ENCODE measurements at places on chromosomes 5 and 9.

GRCh38 chr5:64612344-64612961 lies 77.8 kb upstream of the SHISAL2B start:
- DNase-seq: no peak

GRCh38 chr5:37717613-37718431 lies 122.0 kb downstream of the GDNF start:
- no peak for DNase-seq

DNA sequence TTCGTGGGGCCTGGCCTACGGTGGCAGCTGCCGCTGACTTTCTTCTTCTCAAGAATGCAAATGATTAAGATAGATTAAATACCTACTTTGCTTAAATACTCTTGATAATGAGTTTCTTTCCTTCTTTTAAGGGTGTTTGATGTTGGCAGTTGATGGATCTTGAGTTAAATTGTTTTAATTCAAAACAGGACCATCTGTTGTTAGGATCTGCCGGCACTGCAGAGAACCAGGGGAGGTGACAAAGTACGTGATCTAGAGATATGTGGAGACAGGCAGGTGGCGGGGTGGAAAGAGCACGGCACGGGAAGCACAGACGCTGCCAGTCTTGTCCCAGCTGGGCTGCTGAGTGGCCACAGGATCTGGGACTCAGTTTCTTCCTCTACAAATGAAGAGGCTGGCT lies 37.9 kb downstream of the MED27 start:
- DNase-seq: no peak

GRCh38 chr5:143200781-143201398 lies 202.6 kb downstream of the NR3C1 start:
- DNase-seq: no peak

GRCh38 chr5:133861161-133861737 lies 107.2 kb downstream of the C5orf15 start:
- DNase-seq: no peak

- DNase-seq: no peak
Observed at GRCh38 chr9:16729651-16730050, 140.8 kb downstream of the BNC2 start.

DNA sequence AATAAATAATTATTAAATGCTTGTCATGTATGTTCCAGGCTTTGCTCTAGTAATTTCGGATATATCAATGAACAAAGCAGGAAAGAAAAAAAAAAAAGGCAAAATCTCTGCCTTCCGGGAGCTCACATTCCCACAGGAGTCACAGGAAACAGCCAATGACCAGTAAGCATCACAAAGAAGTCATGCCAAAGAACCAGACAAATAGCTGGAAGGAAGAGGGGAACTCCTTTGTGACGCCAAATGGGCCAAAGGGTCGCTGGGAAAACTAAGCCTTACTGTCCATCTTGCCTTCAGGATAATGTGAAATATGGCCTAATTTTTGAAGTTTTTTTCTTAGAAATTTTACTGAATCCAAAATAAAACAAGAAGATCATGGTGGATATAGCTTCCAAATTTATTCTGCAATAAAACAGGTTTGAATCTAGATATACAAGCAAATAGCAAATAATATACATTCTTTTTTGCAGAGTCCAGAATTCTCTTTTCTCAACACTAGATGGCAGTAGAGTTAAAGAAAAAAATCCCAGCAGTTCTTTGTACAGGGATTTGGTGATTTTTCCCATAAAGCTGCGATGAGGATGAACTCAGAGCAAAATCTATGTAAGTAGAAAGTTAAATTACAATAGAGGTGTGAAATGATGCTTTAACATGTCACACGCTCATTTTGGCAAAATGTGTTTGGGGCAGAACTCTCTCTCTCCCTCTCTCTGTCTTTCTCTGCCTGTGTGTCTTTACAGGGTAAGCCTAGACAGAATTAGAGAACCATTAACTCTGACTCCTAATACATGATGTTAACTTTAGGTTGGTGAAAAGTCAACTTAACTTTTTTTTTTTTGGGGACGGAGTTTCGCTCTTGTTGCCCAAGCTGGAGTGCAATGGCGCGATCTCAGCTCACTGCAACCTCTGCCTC lies 60.0 kb upstream of the TUT7 start:
- no peak for DNase-seq

DNA sequence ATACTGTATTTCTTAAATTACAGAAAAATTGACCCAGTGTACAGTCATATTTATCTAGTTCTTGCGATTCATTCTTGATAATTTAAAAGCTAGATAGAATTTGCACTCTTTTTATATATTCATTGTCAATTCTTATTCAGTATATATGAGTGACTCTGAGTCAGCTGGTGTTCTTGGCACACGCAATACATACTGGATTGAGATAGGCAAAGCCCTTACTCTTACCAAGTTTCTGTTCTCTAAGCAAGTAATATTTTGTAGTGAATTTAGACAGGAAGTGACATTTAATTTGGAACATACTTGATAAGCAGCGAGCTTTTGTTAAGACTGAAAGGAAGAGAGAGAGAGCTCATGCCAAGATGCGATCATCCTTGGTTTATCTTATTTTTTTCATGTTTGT lies 57.7 kb downstream of the GPBP1 start:
- DNase-seq: no peak

- no peak for DNase-seq
Observed at GRCh38 chr9:114588651-114589526, 1.3 kb downstream of the ATP6V1G1 start.

GRCh38 chr5:50814556-50814955 lies 148.1 kb downstream of the PARP8 start:
- DNase-seq: no peak

DNA sequence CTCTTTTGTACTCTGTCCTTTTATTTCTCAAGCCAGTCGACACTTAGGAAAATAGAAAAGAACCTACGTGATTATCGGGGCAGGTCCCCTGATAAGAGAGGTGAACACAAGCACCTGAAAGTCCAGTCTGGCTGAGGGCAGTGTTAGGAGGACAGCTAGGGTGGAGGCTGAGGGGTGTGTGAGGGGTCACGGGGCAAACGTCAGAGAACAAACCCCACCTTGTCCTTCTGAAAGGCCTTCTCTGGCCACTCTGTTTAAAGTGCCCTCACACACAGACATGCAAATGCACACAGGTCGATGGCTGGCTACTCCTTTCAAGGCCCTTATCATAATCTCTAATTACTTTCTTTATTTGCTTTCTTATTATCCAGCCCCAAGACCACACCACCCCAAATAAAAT lies 108.8 kb downstream of the ESM1 start:
- no peak for DNase-seq

DNA sequence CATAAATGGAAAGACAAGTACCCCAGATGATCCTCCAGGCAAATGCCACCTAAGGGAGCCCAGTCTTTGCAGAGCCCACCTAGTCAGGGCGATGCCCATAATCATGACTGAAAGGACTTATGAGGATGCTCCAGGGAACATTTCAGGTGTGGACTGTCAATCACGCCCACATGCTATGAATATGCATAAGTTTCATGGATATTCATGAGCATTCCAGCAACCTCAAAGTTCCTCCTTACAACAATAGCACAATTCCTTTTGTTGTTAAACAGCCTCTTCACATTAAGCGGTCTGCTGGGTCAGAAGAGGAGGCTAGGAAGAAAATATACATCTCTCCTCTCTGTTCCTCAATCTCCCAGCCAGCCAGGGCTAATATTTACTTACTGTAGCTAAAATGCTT lies 161.6 kb downstream of the C5orf15 start:
- no peak for DNase-seq

DNA sequence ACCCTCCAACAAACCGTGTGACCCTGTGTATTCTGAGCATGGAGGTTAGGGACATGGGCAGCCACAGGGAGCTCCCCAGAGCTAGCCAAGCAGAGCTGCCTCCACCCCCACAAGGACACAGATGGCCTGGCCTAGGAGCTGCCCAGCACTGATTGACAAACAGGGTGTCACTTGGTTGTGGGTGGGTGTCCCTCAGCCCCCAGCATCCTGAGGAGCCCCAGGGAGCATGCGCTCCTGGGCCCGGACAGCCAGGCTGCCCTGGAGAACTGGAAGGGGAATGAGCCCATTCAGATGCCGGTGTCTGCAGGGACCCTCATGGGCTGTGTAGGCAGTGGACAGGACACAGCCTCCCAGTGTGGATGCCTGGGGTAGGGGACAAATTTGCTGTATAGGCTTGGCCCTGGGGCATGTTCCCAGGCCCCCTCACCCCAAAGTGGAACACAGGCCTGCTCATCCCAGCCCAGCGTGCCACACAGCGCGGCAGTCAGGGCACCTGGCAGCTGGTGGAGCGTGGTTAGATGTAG lies 124.8 kb upstream of the LMX1B start:
- DNase-seq: no peak

- no peak for DNase-seq
Observed at GRCh38 chr9:94156348-94157049, 72.2 kb downstream of the PTPDC1 start.

DNA sequence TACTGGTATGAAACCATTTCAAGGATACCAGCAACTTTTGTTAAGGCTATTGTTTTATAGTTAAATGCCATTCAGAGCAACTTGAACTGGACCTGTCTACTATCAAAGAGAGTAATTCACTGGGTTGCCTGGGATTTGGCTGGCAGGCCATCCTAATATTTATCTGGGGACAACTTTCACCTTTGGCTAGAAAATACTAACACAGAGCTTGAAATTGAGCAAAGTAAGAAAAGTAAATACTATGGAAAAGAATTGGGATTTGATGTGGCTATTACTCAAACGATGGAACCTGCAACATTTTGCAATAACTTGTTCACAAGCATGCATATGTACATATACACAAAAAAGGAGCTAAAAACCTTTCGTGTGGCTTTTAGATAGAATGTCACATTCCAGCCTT lies 191.3 kb downstream of the DENND1A start:
- DNase-seq: no peak

GRCh38 chr9:131423171-131423581 lies 29.3 kb downstream of the PRRC2B start:
- DNase-seq: no peak

GRCh38 chr9:131235480-131235851 lies 40.8 kb downstream of the FAM78A start:
- no peak for DNase-seq

GRCh38 chr9:115098226-115098965 lies 19.6 kb downstream of the TNC start:
- no peak for DNase-seq

DNA sequence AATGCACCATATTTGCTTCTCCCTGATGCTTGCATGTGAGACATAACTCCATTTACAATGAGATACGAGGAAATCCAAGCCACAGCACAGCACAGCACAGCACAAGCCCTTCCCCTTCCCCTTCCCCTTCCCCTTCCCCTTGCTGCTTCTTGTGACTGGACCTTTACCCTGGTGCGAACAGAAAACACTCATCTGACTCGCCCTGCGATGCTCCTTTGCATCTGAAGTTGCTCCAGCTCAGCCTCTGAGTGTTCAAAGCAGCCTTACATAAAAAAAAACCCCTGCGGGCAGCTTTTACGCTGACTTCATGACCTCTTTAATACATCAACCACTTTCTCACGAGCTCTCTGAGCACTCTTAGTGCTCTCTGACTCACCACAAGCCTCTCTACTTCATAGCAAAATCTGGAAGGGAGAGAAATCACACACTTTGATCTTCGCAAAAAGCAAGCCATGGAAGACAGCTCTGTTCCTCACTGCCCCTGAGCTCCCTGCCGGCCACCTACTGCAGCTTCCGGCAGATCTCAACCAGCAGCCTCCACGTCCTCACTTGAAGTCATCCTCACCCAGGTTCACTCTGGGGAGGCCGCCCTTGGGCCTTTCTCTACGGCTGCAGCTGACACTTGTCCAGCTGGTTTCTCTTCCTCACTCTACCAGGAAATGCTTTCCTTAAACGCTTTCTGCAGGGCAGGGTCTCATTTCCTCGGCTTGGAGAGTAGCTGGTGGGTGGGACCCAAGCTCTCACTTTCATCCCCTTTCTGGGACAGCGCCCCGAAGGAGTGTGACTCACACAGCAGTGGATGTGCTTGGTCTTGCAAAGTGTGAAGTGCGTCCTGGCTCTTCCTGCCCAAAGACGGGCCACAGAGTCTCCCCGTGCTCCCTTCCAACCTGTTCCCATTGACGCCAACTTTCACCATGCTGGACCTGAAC lies 5.3 kb downstream of the SLC34A1 start:
- DNase-seq: no peak

DNA sequence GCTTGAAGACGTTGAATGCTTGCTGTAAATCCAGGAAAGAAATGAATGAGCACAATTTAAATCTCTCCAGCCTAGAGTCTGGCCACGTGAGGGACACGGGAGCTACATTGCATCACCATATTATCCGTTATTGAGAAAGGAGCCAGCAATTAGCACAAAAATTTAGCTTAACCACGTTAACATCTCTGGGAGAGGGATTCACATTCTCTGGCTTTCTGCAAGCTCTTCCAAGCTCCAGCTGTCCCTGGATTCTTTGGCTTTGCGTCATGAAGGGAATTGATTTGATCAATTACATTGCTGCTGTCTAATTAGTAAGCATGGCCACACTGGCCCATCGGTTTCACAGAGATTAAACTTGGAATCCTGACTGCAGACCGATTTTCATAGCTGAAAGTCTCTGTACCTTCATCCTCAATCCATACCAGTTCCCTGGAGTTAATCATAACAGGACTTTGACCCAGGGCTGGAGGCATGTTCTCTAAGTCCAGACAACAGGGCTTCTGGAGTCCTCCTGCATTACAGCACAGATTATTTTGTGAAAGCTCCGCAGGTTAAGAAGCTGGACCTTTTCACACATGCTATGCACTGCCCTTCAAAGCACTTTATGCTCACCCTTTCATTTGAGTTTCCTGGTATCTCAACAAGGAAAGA lies 31.6 kb downstream of the ADRA1B start:
- DNase-seq: no peak

DNA sequence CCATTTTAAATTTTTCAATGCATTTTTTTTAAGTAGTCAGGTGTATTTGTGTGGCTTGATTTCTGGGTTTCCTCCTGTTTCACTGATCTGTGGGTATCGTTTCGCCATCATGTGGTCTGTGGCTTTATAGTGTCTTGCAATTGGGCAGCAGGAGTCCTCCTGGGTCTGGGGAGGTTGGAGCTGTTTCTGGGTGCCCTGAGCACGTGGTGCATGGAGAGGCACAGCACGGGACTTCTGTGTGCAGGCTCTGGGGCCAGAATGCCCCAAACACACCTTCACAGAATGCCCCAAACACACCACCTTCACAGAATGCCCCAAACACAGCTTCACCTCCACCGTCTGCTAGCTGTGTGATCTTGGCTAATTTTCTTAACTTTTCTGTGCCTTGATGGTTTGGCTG lies 82.6 kb upstream of the COL5A1 start:
- DNase-seq: no peak

DNA sequence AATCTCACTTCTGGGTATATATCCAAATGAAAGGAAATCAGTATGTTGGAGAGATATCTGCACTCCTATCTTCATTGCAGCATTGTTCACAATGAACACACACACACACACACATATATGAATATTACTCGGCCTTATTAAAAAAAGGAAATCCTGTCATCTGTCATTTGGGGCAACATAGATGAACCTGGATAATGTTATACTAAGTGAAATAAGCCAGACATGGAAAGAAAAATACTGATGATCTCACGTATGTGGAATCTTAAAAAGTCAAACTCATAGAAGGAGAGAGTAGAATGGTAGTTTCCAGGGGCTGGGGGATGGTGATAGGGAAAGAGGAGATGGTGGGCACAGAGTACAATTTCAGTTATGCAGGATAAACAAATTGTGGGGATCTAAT lies 100.3 kb downstream of the EMB start:
- DNase-seq: no peak

- DNase-seq: no peak
Observed at GRCh38 chr5:14768508-14769365, 102.8 kb downstream of the ANKH start.

All from substantia nigra (tissue), 51 donors.